NCI-H2081 (cell line): ENCODE measurements at places on chromosomes 2 and 18.
A peak's percentile ranks its signal among the peaks of the same experiment; 100 is the strongest.

GRCh38 chr2:60334610-60335009, 218.8 kb downstream of the BCL11A start:
- DNase-seq = no peak

GRCh38 chr2:238158509-238159070, at the start of gene ERFE:
TSS of gene ERFE (plus strand) at chr2:238158970. CDS start at chr2:238159008, 38 bp downstream.
- DNase-seq = peak; percentile 14

DNA sequence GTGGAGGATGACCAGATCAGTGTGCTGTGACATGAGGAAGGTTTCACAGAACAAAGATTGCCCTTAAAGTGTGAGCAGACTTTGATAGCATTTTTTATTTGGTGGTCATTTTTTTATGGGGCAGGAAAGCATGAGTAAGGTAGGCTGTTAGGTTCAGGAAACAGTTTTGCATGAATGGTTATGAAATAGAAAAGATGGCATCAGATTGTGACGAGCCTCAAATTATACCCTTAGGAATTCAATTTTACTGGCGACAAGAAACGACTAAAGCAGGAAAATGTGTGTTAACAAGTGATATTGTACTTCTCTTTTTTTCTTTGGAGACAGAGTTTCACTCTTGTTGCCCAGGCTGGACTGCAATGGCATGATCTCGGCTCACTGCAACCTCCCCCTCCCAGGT, 44.7 kb downstream of the PIK3C3 start:
- DNase-seq = no peak

DNA sequence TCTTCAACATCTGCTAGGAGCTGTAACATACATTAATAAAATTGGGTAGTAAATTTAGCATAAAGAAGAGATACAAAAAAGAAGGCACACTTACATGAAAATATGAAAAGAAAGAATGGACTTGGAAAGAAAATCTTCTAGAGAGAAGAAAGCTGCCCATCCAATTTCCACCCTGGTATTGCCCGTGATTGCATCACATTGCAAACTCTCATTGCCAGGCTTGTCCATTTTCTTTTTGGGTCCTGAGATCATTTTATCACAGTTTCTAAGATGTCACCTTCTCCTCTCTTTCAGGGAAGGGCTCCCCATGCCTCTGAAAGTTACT, 321.5 kb downstream of the RND3 start:
- DNase-seq = no peak

GRCh38 chr2:134167015-134167414, 86.9 kb upstream of the MGAT5 start:
- DNase-seq = no peak
